ENCODE measurements at places on chromosomes 13 and 19.
A peak's percentile ranks its signal among the peaks of the same experiment; 100 is the strongest.

DNA sequence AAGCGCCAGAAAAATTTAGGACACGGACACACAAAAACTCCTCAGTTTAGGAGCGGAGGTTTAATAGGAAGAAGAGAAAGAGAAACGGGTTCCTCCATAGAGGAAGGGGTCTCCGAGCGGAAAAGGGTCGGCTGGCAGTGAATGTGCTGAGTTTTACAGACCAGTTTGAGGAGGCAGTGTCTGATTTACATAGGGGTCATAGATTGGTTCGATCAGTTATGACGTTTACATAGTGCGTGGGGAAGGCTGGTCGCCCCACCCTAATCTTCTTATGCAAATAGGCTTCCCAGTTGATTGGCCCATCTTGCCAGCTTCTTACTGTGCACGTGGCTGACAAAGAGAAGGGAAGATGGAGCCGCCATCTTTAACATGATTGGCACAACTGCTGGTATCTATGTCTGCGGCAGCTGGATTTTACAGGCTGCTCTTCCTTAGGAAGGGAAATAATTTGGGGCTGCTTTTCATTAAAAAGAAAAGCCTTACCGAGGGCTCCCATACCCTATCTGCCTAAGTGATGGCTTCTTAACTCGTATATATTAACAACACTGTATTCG is 1.2 kb upstream of the ZNF225 start:
- peak; percentile 1 for DNase-seq

DNA sequence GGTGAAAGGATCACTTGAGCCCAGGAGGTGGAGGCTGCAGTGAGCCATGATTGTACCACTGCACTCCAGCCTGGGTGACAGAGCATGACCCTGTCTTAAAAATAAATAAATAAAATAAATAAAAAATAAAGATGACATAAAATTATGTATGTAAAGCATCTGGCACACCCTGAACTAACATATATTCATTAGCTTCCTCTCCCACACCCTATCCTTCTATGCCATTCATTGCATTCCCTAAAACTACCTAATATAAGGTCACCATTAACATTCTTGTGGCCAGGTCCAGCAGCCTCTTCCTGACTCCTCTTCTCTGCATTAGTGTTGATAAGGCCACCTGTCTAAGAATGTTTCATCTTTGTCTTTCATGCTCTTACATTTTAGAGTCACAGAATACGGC is 44.5 kb upstream of the CLDN10 start:
- DNase-seq: no peak

GRCh38 chr19:1914826-1915341 is 9.7 kb downstream of the ADAT3 start:
- no peak for DNase-seq

GRCh38 chr19:47176627-47177090 is 46.0 kb downstream of the SAE1 start:
- no peak for DNase-seq

- DNase-seq: no peak
Measured at GRCh38 chr13:111225810-111226546, 94.5 kb upstream of the TEX29 start.

- DNase-seq: peak; percentile 86
Measured at GRCh38 chr19:1113030-1113985, 9.5 kb downstream of the GPX4 start.

GRCh38 chr13:79237981-79238380 is 168.1 kb downstream of the RBM26 start:
- no peak for DNase-seq

GRCh38 chr19:33473653-33474305 is 47.8 kb downstream of the PEPD start:
- no peak for DNase-seq

DNA sequence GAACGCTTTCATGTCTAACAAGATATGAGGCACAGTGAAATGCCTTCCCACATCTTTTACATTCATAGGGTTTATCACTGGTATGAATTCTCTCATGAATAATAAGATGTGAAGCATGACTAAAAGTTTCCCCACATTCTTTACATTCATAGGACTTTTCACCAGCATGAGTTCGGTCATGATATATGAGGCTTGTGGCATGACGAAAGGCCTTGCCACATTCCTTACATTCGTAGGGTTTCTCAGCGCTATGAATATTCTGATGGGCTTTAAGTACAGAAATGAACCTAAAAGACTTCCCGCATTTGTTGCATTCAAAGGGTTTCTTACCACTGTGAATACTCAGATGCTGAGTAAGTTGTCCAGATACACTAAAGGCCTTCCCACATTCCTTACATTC is 21.3 kb downstream of the ZNF607 start:
- DNase-seq: no peak

DNA sequence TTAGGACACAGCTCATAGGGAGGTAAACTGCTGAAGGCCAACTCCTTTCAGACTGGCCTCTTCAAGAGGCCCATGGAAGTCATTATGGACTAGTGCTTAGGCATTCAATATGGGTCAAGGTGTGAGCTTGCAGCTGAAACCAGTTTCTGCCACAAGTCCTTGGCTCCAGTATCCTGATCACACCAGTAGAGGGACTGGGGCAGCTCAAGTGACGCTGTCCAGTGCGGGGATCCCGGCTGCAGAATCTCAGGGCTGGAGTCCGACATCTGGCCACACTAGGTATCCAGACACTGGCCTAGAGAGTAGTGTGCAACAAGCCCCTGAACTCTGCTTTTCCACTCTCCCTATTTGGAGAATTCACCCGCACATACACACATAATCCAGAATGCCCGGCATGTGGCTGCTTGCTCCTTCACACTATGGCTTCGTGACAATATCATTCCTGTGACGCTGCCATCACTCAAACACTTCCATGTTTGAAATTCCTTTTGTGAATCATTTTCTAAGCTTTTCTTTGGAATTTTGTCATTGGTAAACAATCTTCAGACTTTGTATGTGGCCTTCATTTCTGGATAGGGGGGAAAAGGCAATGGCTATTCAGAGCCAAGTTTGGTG is 425.1 kb downstream of the EFNB2 start:
- no peak for DNase-seq

All from hippocampal formation (tissue), 2 donors.